ENCODE measurements at places on chromosomes 6 and 20.

- no peak for DNase-seq
Measured at GRCh38 chr20:23106271-23106851, 20.2 kb upstream of the CD93 start.

DNA sequence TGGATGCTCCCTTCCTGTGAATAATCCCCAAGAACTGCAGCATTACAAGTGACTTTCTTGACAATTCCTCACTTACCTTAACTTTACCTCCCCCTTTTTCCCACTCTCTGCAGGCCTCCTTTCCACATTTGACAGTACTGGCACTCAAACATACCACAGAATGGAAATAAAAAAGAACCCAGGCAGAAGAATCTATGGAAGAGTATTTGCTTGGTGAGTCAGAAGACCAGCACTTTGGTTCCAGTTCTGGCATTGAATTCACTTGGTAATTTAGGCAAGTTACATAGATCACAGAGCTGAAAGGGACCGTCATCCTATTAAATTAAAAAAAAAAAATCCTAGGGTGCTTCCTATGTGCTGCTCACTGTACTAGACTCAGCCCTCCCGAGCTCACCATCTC is 55.0 kb downstream of the BTBD9 start:
- peak; percentile 67 for DNase-seq

DNA sequence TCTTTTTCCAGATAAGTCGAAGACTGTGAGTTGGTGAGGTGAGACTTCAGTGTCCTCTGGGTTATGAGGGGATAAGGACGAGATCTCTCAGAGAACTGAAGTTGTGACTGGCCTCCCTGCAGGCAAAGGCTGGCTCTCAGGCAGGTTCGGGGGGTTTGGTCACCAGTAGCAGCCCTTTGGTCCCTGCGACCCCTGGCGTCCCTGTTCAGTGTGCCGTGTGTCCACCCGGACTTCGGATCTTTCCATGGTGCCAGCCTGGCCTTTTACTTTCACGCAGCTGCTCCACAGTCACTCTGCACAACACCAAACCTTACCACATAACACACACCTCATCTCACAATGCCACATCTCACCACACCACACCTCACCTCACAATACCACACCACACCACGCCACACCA is 131.9 kb downstream of the ERMARD start:
- no peak for DNase-seq

GRCh38 chr6:125818225-125818657 is 27.5 kb downstream of the NCOA7 start:
- DNase-seq, result no peak

- DNase-seq, result no peak
Measured at GRCh38 chr6:34247481-34248197, 1.2 kb downstream of the SMIM29 start.

Measured in astrocyte of the hippocampus (primary cell).